ENCODE measurements at places on chromosomes 4 and X.

- DNase-seq: no peak
These were observed 177.8 kb upstream of the SFRP2 start for GRCh38 chr4:153966641-153967040.

DNA sequence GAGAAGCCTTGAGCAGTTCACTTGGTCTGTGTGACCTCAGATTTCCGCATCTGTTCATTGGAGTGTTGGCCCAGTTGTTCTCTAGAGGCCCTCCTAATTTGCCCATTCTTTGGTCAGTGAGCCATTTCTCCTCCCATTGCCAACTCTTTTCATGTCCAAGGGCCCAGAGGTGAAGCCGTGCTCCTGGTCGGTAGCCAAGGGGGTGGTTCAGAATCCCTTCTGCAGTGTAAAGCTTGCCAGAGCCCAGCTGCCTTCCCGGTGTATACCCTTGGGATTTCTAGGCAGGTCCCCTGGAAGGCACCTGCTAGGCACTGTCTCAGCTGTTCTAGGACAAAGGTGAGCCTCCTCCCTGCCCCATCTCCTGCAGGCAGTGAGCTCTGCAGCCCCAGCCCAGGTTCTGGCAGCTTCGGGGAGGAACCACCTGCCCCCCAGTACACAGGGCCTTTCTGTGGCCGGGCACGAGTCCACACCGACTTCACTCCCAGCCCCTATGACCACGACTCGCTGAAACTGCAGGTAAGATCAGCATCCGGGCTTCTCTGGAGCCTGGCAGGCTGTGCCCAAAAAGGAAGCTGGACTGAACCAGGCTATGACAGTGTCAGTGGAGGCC, 12.3 kb downstream of the SASH3 start:
- no peak for DNase-seq

- DNase-seq: no peak
These were observed 78.8 kb downstream of the TMEM47 start for GRCh38 chrX:34578237-34578636.

DNA sequence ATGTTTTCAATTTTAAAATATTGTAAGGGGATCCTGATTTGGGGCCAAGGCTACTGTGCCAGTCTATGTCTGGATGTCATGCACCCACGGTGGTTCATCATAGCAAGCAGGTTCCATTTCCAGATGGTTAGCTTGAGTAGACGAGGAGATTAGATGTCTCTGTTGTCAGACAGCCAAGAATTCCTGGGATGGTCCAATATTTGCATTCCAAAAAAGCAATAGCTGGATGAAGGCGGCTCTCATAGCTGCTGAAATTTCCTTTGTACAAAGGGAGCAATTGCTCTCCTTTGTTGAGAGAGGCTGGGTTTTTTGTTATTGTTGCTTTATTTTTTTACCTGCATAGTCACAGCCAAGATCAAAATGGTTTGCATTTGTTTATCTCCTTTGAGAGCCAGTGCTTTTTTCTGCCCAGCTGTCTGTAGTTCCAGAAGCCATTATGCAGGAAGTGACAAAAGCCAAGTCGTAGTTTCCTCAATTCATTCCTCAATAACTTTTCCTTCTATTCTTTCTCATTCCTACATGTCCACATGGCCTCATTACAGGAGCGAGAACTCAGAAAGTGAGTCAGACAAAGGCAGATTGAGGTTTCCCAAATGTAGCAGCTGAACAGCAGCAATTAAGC, 107.9 kb downstream of the MMRN1 start:
- no peak for DNase-seq

- DNase-seq: no peak
These were observed 1.3 kb downstream of the TBL1X start for GRCh38 chrX:9466124-9466495.

DNA sequence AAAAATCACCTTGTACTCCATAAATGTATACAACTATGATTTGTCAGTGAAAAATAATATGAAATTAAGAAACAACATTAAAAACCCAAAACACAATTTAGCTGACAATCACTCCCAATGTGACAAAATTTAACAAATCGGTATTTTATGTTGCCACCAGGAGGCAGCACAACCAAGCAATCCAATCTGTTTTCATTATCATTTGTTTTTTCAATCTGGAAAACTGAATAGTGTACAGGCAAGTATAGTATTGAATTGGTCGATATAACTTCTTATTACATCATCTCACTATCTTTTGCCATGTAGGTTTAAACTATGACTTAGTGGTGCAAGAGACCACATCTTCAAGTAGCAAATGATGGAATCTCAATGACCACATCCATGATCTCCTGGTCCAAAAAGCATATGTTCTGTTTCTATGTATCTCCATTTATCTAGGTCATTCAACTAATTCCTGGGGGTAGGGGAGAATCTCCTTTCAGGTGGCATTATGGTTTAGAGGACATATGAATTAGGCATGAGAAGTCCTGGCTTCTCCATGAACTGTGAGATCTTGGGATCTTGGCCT, 112.9 kb upstream of the AGA start:
- no peak for DNase-seq

All from activated CD8-positive, alpha-beta memory T cell treated with anti-CD3 and anti-CD28 coated beads for 1 hour (primary cell).